Dorsolateral prefrontal cortex (tissue), 122 donors: ENCODE measurements at places on chromosomes 11 and 22. TPM values are rescaled to one million over a fixed set of nuclear protein-coding genes. Genes with fewer than 3 reads are reported as not detected.

DNA sequence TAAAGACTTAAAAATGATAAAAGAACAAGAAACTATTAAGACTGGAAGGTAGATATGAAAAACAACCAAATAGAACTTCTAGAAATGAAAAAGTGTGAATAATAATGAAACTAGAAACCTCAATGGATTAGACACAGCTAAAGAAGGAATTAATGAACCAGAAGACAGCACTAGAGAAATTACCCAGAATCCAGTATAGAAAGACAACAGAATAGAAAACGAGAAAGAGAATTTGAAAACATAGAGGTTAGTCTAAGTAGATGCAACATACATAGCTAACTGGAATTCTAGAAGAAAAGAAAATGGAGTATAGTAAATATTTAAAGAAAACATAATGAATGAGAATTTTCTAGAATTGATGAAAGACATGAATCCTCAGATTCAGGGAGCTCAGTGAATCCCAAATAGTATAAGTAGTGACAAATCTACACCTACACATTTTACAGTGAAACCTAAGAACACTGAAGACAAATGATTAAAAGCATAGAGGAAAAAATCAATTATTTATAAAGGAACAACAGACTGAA is 111.9 kb downstream of the PARVA start:
- DNase-seq = no peak

The KDELR3 gene
- total RNA-seq = 1.3 TPM

- no peak for DNase-seq
These were observed 30.3 kb upstream of the WNT7B start for GRCh38 chr22:46007003-46007847.

GRCh38 chr11:12693479-12694182 is 19.4 kb downstream of the TEAD1 start:
- DNase-seq = no peak

The KCNQ1 gene
- total RNA-seq = 3.1 TPM

The APOBEC3B gene
- not detected for total RNA-seq

The ARSA gene
- 44.1 TPM for total RNA-seq

GRCh38 chr11:109096266-109096665 is 325.7 kb upstream of the C11orf87 start:
- DNase-seq = no peak

- no peak for DNase-seq
These were observed 1.1 kb downstream of the MYO18B start for GRCh38 chr22:25742918-25743708.

DNA sequence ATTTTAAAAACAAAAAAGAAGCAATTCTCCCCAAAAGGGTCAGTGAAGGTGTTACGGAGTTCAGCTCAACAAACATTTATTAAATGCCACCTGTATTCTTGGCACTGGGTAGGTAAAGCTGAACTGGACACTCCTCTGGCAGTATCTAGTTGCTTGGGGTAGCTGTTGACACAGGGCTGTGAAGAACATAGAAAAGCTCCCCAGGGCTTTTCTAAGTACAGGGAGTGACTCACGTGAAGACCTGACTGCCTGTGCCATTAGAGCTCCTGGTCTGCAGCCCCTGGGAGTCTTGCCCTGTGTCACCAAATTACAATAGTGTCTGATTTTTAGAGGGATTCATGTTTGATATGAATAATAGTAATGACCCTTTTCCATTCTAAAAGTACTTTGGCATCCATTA is 43.6 kb downstream of the COA4 start:
- no peak for DNase-seq

DNA sequence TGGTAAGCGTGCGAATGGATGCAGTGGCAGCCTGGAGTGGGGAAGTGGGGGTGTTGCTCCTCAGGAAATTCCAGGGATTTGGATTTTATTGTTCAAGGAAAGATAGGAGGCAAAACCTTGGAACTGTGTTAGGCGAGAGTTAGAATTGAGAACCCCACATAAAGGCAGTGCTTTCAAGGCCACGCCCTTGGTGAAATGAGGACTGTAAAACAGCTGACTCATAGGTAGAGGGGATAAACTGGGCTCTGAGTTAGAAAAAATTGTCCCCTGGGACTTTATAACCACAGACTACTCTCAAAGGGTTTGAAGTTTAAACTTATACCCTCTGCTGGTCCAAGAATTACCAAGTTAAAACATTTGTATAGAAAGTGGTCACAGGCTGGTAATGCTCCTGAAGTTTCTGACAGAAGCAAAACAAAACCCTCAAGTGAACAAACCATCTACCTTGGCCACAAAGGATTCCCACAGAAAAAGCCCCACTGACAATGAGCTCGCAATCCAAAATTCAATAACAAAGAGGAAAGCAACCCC is 250.3 kb upstream of the TBCEL start:
- no peak for DNase-seq
